ENCODE measurements at places on chromosomes 12 and 14.
A peak's percentile ranks its signal among the peaks of the same experiment; 100 is the strongest.

DNA sequence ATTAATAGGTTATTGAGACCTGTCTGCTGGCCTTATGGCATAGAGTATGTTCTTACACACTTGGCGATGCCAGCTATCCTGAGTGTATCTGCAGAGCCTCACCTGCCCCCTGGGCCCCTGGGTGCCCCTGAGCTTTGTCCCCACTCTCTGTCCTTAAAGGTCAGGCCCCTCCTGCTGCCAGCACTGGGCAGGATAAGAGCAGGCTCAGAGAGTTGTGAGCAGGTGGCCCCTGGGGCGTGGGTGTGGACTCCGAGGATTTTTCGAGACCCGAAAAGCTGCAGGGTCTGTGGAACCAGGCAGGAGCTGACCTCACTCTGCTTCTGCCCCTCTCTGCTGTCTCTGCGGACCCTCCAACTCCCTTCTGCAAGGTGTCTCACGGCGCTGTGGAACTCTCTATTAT is 8.2 kb downstream of the HIP1R start:
- peaks cover 23% of the 10 kb centered on the region for H3K4me1 ChIP-seq
- peaks cover 9% of the 10 kb centered on the region for H3K36me3 ChIP-seq
- H3K4me3 ChIP-seq, result no peak overlapping the region

GRCh38 chr12:116172224-116172849 is 105.2 kb downstream of the MED13L start:
- no peaks in the 10 kb centered on the region for H3K27me3 ChIP-seq
- peak overlapping the region; percentile 96 for H3K27ac ChIP-seq
- peaks cover 78% of the 10 kb centered on the region for H3K4me1 ChIP-seq
- H3K36me3 ChIP-seq, result peaks cover 2% of the 10 kb centered on the region
- DNase-seq, result no peak
- H3K4me3 ChIP-seq, result peak overlapping the region; percentile 73

- H3K36me3 ChIP-seq, result no peaks in the 10 kb centered on the region
- no peak overlapping the region for H3K4me3 ChIP-seq
- H3K27ac ChIP-seq, result no peak overlapping the region
Measured at GRCh38 chr14:42198010-42198409, 591.3 kb downstream of the LRFN5 start.

DNA sequence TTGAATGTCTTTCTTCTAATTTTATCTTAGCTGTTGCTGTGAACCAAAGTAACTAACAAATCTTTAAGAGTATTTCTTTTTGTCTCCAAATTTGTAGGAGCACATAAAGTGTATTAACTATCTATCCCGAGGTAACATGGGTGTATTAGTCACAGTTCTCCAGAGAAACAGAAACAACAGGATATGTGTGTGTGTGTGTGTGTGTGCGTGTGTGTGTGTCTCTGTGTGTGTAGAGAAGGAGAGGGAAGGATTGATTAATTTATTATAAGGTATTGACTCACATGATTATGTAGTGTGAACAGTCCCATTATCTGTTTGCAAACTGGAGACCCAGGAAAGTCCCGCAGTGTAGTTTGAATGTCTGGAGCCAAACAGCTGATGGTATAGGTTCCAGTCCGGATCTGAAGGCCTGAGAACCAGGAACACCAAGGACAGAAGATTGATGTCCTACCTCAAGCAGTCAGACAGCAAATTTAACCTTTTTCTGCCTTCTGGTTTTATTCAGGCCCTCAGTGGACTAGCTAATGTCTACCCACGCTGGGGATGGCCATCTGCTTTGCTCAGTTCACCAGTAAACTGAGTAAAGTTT is 14.4 kb downstream of the G2E3 start:
- no peak for DNase-seq
- peaks cover 87% of the 10 kb centered on the region for H3K4me1 ChIP-seq
- no peaks in the 10 kb centered on the region for H3K27me3 ChIP-seq
- peaks cover 38% of the 10 kb centered on the region for H3K36me3 ChIP-seq

DNA sequence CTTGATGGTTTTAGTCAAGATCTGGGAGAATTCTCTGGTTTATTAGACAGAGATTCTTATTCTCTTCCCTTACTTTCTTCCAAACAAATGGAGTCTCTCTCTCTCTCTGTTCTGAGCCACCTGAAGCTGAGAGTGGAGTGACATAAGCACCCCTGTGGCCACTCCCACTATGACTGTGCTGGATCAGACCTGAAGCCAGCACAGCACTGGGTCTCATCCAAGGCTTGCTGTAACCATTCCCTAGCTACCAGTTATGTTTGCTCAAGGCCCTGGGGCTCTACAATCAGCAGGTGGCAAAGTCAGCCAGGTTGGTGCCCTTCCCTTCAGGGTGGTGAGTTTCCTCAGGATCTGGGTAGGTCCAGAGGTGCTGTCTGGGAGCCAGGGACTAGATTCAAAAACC is 568.5 kb downstream of the AACS start:
- no peaks in the 10 kb centered on the region for H3K27me3 ChIP-seq
- H3K4me1 ChIP-seq, result no peaks in the 10 kb centered on the region
- no peak for DNase-seq

All from activated T-cell treated with anti-CD3 and anti-CD28 coated beads, Interleukin-2, amount 50 U/mL, for 24 hours (primary cell).